ENCODE measurements at places on chromosomes 1 and 21.

DNA sequence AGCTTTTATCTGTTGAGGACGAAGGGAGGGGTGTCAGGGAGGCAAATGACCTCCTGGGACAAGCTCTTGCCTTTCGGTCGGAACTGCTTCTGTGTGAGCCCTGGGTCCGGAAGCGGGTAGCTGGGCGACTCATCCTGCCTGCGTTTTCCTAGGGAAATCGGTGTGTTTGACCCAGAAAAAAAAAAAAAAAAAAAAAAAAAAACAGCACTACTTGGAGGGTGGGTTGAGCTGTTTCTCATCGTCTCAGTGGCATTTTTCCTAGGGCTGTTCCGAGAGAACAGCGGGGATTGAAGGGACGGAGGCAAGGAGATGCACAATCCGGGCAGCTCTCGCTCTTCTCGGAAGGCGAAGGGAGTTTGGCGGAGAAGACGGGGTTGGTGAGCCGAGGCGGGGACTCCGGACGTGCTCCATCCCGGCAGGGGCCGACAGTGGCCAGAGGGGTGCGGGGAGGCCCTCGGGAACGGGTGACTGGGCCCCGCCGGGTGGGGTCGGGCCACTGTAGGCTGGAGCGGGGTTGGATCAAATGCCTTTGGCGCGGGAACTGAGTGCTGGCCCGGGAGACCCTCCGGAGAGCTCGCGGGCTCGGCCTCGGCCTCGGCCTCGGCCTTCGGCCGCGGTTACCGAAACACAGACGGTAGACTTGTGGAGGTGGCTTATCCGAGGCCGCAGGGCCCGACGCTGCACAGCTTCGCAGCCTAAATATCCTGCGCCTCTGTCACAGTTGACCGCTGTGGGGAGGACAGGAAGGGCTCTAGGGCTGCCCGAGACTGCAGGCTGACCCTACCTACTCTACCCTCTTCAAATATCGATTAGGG, 2.4 kb upstream of the BARHL2 start:
- no peak for DNase-seq

- peak; percentile 78 for DNase-seq
Measured at GRCh38 chr1:27887215-27888021, 15.1 kb downstream of the THEMIS2 start.

GRCh38 chr1:2523191-2523890, 3.1 kb downstream of the PANK4 start:
- DNase-seq = peak; percentile 36

GRCh38 chr1:231032963-231033362, 7.1 kb downstream of the FAM89A start:
- no peak for DNase-seq

DNA sequence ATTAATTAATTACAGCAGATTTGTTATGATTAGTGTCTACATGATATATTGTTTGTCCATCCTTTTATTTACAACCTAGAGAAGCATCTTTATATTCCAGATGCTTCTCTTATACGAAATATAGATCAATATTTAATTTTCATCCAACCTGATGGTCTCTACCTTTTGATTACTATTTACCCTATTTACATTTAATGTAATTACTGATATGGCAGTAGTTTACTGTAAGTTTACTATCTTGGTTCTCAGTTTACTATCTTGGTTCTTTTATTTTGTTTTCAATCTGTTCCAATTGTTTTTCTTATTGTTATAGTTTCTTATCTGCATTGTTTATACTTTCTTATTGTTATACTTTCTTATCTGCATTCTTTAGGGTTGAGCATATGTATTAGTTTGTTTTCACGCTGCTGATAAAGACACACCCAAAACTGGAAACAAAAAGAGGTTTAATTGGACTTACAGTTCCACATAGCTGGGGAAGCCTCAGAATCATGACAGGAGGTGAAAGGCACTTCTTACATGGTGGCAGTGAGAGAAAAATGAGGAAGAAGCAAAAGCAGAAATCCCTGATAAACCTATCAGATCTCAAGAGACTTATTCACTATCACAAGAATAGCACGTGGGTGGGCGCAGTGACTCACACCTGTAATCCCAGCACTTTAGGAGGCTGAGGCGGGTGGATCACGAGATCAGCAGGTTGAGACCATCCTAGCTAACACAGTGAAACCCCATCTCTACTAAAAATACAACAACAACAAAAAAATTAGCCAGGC, 28.9 kb downstream of the FAF1 start:
- no peak for DNase-seq

- DNase-seq = no peak
Measured at GRCh38 chr1:85360730-85361493, 84.5 kb upstream of the BCL10 start.

DNA sequence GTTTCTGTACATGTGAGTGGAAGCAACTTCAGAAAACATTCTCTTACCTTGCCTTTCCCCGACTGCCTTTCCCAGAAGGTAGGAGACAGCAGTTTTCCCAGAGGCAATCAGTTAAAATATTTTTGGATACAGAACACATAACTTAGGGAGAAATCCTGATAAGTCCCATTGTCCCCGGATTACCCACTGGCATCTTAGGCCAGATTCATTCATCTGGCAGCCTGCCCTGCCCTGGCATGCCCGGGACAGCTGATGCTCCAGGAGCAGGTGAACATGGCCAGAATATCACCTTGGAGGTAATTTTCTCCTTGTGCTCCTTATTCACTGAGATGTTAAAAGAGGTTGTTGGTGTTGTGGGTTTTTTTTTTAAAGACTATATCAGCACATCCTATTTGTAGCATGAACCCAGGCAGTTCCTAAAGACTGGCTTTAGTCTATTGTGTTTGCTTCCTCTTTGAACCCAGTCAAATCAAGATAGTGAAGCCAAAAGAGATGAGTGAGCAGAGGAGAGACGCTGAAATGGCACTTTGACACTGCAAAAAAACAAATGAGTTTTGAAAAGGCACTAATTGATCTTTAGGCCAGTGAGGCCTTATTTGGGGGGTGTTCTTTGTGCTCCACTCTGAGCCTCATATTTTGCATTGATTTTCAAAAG, 139.6 kb downstream of the PLPP3 start:
- DNase-seq = no peak

- DNase-seq = no peak
Measured at GRCh38 chr21:44702973-44703730, 6.2 kb downstream of the KRTAP10-12 start.

All from activated CD4-positive, alpha-beta T cell treated with anti-CD3 and anti-CD28 coated beads, Interleukin-2, Interleukin-4, amounts not matched to agents 100 ng/mL and 50 ng/mL, durations not matched to agents 16 hours and 8 hours (primary cell).